ENCODE measurements at places on chromosomes 1 and 21. TPM values are rescaled to one million over a fixed set of nuclear protein-coding genes. Genes with fewer than 3 reads are reported as not detected.

S100A4 gene
- 113 TPM for total RNA-seq

NBPF20 gene
- total RNA-seq = 4.4 TPM

EXTL1 gene
- total RNA-seq = 2.3 TPM

CFHR5 gene
- total RNA-seq = not detected
